ENCODE measurements at places on chromosomes 5 and 9.

DNA sequence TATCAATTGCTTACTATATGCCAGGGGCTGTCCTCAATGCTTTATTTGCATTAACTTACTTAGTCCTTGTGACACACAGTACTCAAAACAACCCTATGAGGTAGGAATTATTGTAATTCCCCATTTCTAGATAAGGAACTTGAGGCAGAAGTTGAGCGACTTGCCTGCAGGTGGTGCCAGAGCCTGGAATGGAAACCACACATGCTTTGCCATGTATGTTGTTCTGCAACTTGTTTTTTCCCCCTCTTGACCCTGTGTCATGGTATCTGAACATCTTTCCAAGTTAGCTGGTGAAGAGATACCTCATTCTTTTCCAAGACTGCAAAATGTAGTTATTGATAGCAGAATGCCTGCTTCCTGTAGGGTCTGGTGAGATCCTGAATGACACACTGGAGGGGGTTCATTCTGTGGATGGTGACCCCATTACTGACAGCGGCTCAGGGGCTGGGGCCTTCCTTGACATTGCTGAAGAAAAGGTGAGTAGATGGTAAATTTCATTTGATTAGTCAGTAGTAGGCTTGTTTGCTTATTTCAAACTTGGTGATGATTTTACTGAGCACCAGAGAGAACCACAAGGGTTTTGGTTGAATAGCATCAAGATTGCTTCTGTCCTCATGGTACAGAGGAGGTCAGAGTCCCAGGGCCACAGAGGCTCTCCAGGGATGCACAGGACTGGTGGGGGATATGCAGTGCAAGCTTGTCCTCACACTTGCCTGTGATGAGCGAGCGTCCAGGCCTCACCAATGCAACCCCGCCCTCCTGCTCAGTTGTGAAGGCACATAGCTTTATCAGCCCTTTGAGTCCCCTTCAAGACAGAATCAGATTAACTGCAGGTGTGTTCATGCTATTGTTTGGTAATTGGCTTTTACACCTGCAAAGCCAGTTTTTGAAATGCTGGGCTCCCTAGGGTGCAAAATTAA, 57.0 kb downstream of the COL15A1 start:
- peaks cover 13% of the 10 kb centered on the region for H3K4me1 ChIP-seq
- peaks cover 2% of the 10 kb centered on the region for H3K27me3 ChIP-seq
- no peak overlapping the region for H3K4me3 ChIP-seq

DNA sequence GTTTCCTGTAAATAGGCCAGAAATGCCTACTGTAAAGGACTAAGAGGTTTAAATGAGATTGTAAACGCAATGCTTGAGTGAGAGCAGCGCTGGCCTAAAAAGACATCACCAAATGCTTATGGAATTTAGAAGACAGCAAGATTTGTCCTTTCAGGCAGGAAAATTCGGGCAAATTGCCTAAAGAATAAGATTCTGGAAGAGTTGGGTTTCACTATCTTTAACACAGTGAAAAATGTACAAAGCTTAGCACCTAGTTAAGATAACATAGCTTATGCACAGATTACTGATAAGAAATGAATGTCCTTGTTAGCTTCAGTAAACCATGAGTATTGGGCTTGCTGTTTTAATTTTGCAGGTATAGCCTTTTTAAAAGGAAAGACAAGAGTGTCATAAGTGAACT, 4.7 kb downstream of the FKBP15 start:
- no peaks in the 10 kb centered on the region for H3K27me3 ChIP-seq
- H3K27ac ChIP-seq, result no peak overlapping the region
- peaks cover 32% of the 10 kb centered on the region for H3K4me1 ChIP-seq
- no peak overlapping the region for H3K4me3 ChIP-seq

- peaks cover 12% of the 10 kb centered on the region for H3K27me3 ChIP-seq
- H3K27ac ChIP-seq, result no peak overlapping the region
- peaks cover 5% of the 10 kb centered on the region for H3K36me3 ChIP-seq
- DNase-seq, result no peak
- H3K4me3 ChIP-seq, result no peak overlapping the region
These were observed 173.8 kb upstream of the PITX1 start for GRCh38 chr5:135207866-135208265.

DNA sequence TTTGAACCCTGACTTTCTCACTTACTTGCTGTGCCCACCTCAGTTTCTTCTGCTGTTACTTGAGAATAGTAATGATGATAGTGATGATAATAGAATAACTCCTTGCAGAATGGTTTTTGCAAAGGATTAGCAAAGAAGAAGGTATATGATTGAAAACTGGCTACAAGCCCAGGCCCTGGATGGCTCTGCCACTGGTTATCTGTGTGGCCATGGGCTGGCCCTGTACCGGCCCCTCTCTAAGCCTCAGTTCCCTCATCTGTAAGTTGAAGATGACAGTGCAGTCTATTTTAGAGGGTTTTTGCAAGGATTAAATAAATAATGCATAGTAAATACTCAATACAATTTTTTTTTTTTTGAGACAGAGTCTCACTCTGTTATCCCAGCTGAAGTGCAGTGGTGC, 6.2 kb downstream of the TTLL11 start:
- peaks cover 25% of the 10 kb centered on the region for H3K4me1 ChIP-seq
- no peaks in the 10 kb centered on the region for H3K27me3 ChIP-seq
- no peak overlapping the region for H3K27ac ChIP-seq
- no peak for DNase-seq
- H3K36me3 ChIP-seq, result peaks cover 1% of the 10 kb centered on the region

DNA sequence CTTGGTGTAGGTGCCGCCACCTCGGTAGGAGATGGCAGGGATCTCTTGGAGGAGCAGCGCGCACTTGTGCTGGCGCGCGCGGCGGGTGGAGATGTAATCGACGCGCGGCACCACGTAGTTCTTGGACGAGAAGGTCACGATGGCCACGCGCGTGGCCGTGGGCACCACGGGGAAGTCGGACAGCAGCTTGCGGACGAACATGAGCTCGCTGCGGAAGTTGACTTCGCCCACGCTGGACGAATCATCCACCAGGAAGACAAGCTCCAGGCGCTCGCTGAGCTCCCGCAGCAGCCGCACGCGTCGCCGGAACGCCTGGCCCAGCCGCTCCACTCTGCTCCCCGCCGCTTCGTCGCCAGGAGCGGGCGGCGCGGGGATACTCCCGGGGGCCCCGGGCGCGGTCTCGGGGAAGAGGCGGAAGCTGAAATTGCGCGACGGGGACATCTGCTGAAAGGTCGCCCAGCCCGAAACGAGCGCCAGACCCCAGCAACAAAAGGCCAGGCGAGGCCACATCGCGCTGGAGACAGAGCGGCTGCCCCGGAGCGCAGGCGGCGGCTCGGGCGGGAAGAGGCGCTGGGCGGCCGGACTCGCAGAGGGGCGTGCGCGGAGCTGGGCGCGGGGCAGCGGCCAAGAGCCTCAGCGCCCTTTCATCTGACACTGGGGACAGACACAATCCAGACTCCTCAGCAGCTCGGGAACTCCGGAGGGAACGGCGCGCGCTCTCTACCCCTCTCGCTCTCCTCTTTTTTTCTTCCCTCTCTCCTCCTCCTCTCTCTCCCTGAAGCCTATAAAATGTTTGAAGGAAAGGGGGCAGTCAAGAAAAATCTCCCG, at the start of gene SVEP1:
SVEP1 (minus strand) TSS at position 708 of the 828 bp plus-strand sequence; CDS start at position 510, 198 bp downstream.
- no peak for DNase-seq
- H3K36me3 ChIP-seq, result no peaks in the 10 kb centered on the region

GRCh38 chr5:173745123-173745522, 128.7 kb upstream of the BOD1 start:
- H3K4me3 ChIP-seq, result no peak overlapping the region
- no peaks in the 10 kb centered on the region for H3K36me3 ChIP-seq
- H3K27ac ChIP-seq, result no peak overlapping the region
- DNase-seq, result no peak
- peaks cover 11% of the 10 kb centered on the region for H3K4me1 ChIP-seq
